ENCODE measurements at places on chromosomes 1 and 21.

GRCh38 chr1:201783058-201783457 is 45.9 kb upstream of the IPO9 start:
- DNase-seq = no peak

- no peak for DNase-seq
These were observed 69.5 kb downstream of the CD58 start for GRCh38 chr1:116501125-116501869.

DNA sequence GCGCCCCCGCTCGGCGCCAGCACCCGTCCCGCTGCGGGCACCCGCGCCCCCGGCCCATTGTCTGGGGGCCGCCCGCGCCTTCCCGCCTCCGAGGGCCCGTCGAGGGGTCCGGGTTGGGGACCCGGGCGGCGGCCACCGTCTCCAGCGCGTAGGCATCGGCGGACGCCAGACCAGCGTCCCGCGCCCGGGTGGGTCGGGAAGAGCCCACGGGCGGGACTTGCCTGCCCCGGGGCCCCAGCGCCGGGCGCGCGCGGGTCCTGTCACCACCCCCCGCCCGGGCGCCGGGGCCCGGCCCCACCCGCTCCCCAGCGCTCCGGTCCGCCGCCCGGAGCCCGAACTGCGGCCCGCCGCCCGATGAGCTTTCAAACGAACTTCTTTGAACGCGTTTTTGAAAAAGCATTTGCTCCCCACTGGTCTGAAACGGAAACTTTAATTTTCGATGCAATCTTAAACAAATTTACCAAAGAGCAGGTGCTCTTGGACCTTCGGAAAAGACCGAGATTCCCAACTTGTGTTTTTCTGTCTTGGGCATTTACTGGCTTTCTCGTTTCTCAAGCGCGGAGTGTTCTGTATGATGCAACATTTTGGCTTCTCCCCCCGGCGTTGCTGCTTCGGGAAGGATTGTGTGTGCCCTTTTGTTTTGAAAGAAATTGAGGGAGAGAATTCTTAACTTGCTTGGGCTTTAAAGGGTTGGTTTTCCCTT is 615 bp downstream of the CLIC4 start:
- peak; percentile 74 for DNase-seq

DNA sequence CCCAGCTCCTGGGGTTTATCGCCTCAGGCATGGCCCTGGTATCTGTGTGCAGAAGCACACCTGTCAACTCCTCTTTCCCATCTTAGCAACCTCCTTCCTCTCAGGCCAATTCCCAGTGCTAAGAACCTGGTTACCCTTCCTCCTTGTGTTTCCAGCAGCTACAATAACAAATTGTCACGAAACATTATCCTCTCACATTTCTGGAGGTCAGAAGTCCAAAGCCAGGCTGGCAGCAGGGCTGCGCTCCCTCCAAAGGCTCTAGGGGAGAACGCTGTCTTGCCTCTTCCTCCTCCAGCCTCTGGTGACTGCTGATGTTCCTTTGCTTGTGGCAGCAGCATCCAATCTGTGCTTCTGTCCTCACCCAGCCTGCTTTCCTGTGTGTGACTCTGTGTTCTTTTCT is 10.7 kb upstream of the MRPS14 start:
- DNase-seq = no peak

GRCh38 chr1:81329041-81329440 is 471.7 kb upstream of the ADGRL2 start:
- DNase-seq = no peak

DNA sequence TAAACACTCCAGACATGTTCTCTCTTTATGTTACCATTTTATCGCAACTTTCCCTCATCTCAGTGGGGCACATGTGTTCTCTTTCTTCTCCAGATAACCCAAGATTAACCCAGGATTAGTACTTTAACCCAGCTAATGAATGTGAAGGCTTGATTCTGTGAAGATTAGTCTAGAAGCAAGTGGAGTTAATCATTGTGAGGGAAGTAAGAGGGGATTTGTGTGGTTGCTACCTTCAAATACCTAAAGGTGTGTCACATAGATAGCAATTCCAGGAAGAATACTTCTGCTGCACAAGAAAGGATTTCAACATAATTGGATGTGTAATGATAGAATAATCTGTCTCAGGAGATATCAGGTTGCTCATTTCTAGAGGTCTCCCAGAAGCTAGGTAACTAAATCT is 327.1 kb downstream of the PBX1 start:
- DNase-seq = no peak

DNA sequence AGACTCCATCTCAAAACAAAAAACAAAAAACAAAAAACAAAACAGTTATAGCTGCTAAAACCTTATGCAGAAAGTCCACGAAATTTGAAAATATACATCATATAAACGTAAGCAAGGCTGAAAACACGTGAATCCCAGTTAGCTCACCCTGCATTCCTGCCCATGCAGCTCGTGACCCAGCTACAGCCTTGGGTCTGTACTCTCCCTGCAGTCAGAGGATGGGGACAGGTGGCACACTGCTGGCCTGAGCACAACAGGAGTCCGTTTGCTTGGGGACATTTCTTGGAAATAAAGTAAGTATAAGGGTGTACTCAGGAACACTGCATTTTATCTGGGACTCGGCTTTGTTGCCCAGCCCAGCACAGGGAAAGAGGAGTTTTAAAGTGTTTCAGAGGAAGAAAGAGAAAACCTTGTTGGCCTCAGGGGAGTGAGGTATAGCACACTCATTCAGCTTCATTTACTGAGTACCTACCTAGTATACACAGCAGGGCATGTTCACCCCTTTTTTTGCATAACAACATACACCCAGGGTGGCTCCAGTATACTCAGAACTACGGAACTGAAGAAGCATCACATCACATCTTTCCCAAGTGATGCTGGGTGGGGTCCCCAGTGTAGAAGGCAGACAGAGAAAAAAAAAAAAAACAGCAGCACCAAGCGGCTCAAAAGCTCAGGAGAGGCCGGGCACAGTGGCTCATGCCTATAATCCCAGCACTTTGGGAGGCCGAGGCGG is 44.1 kb downstream of the CAPZB start:
- DNase-seq = no peak

GRCh38 chr1:1006305-1007159 is 6.6 kb upstream of the HES4 start:
- DNase-seq = no peak

DNA sequence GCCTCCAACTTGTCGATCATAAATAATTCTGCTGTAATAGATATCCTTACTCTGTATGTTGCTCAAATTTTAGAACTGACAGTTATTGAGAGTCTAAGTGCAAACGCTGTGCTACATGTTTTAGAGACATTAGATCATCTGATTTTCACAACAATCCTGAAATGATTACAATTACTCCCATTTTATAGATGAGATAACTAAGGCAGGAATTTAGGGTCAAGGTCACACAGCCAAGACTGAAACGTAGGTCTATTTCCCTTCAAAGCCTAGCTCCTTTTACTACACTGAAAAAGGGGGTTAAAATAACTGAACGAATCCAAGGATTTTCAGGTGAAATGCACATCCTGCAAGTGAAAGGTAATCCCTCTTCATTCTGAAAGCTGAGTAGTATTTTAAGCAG is 2.7 kb upstream of the DCAF6 start:
- DNase-seq = no peak

GRCh38 chr21:20882462-20883407 is 115.5 kb upstream of the NCAM2 start:
- DNase-seq = peak; percentile 72

DNA sequence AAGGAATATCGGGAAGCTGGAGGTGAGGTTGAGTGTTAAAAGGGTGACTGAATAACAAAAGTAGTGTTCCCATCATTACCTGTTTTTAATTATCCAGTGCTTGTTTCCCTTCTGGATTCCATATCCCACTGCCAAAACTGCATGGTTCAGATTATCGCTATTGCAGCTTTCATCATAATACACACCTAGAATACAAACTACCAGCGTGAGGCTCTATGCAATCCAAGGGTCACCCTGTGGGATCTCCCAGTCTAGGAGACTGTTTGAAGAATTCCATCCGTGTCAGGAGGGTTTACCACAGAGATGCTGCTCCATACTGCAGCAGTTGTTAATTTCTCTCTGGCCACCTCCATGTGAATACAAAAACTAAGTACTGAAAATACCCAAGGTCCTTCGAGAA is 9.0 kb downstream of the CTSK start:
- no peak for DNase-seq

DNA sequence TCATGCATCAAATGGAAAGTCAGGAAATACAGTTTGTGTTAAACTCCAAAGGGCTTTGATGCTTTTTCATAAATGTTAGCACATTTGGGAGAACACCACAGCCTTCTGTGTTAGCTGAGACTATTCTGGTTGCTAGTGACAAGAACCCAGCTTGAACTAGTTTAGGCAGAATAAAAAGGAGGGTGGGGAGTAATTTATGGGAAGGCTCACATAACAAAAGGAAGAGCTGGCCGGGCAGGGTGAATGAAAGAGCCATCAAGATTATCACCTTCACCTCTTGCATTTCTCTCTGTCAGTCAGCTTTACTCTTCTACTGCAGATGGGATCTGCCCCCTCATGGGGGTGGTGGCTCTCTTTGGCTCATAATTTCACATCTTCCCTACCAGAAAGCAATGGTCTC is 75.4 kb upstream of the VTCN1 start:
- DNase-seq = no peak

GRCh38 chr21:26421724-26422123 is 151.4 kb downstream of the CYYR1 start:
- DNase-seq = no peak

DNA sequence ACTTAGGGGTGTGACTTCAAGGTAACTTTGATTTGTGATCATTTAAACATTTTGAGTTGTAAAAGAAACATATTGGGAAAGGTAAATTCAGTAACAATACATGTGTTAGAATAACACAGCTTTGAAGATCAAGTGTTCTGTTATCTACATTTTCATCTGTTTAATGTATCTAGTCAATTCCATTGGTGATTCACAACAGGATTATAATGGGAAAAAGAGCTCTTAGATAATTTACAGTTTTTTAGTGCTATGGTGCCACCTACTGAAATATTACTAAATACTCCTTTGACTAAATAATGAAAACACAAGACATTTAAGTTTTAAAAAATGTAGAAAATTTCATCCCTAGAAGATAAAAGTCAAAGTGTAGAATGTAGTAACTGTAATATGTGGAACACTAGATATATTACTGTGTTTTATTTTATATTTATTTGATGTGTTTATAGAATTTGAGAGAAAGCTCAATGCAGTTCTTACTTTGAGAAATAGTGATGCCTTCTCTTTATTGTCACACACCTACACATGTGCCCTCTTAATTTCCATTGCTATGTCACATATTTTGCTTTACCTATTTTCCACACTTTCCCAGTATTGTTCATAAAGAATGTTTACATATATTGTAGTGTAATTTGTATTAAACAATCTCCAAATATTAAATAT is 47.4 kb downstream of the PTPRC start:
- peak; percentile 56 for DNase-seq

- DNase-seq = no peak
These were observed 254.7 kb downstream of the LRRIQ3 start for GRCh38 chr1:73943270-73943669.

DNA sequence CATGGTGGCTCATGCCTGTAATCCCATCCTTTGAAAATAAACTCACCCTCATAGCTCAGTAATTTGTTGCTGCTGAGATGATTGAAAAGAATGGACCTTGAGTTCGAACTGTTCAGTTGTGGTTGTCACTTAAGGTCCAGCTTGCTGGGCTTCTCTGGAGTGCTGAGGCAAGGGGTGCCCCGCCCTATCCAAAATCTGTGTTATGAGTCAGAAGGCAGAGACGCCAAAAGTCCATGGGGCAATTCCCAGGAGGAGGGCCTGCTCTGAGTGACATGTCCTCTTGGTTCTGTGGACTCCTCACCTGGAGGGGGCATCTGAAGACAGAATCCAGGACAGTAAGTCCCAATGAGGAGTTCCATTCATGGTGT is 64.8 kb downstream of the MYOM3 start:
- no peak for DNase-seq

- DNase-seq = no peak
These were observed 45.3 kb downstream of the HENMT1 start for GRCh38 chr1:108615544-108615943.

Data from pons (tissue), 1 donor.